ENCODE measurements at places on chromosomes 1 and 21.

DNA sequence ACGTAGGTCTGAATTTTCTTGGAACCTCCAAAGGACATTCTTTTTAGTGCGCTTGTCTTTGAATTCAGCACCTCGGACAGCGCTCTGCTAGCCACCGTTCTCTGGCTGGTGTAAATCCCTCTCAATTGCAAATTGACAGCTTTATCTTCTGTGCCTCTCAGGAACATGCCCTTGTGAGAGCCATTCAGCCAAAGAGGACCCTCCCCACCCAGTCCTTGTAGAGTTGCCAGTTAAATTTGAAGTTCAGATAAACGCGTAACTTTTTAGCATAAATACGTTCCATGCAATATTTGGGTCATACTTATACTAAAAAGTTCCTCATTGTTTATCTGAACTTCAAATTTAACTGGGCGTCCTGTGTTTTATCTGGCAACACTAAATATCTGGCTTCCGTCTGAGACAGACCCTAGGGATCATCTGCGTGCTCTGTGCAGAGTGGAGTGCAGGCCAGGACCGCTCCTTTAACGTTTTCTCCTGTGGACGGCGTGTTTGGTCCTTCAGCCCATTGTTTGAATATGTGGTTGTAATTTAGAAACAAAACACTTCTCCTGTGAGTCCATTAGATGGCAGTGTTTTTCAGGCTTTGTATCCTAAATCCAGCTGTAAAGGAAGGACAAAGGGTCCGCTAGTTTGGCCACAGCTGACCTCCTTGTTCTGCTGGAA is 7.0 kb downstream of the KCNAB2 start:
- H3K27me3 ChIP-seq = no peaks in the 10 kb centered on the region
- H3K4me3 ChIP-seq = no peak overlapping the region
- H3K4me1 ChIP-seq = no peaks in the 10 kb centered on the region
- no peak overlapping the region for H3K27ac ChIP-seq
- DNase-seq = peak; percentile 19

GRCh38 chr1:165057956-165058355 is 298.6 kb downstream of the LMX1A start:
- no peak for DNase-seq
- no peaks in the 10 kb centered on the region for H3K36me3 ChIP-seq
- H3K4me3 ChIP-seq = no peak overlapping the region
- no peak overlapping the region for H3K27ac ChIP-seq
- no peaks in the 10 kb centered on the region for H3K4me1 ChIP-seq
- H3K27me3 ChIP-seq = no peaks in the 10 kb centered on the region

DNA sequence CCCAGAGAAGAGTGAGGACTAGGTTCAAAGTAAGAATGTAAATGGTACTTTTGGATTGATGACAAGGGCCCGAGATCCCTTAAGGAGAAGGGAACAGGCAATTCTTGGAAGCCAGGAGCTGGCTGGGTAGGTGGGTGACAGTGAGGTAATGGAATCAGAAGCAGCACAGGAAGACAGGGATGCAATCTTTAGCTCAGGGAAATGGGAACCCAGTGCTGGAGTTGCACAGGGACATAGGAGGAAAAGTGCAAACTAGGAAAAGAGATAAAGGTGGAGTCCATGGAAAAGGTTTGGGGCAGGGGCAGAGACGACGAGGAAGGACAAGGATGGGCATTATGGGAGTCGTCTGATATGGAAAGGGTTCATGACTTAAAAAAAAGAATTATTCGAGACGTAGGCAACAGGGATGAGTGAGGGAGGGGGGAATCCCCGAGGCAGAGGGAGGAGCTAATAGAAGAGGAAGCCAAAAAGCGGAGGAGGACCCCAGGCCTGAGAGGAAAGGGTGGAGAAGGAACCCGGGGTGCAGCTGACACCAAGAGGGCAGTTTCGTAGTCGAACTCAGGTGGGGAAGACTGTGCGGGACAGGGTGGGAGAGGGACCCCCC is 495 bp downstream of the PI4KB start:
- H3K27me3 ChIP-seq = no peaks in the 10 kb centered on the region
- peaks cover 18% of the 10 kb centered on the region for H3K4me1 ChIP-seq
- no peaks in the 10 kb centered on the region for H3K36me3 ChIP-seq
- peak overlapping the region; percentile 83 for H3K27ac ChIP-seq
- peak overlapping the region; percentile 87 for H3K4me3 ChIP-seq

DNA sequence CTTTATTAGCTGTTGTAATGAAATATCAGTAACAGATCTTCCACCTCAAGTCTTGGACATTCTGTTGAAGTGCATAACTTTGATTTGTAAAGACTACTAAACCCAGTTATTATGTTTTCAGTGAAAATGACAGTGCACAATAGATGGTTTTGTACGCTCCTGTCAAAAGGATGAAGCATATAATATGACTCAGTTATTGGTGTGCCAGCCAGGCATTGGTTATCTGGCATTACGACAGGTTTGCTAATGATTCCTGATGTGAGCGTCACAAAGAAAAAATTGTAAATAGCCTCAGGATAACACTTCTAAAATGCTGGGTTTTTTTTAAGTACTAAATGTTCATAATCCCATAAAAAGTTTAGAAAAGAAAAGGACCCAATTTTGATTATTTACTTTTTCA is 147.9 kb downstream of the MAGI3 start:
- no peaks in the 10 kb centered on the region for H3K4me1 ChIP-seq
- H3K36me3 ChIP-seq = no peaks in the 10 kb centered on the region
- H3K27ac ChIP-seq = no peak overlapping the region
- DNase-seq = no peak
- H3K4me3 ChIP-seq = no peak overlapping the region

GRCh38 chr1:109906160-109906838 is 4.3 kb upstream of the CSF1 start:
- peak; percentile 30 for DNase-seq
- H3K36me3 ChIP-seq = no peaks in the 10 kb centered on the region
- peaks cover 14% of the 10 kb centered on the region for H3K4me1 ChIP-seq
- H3K27me3 ChIP-seq = no peaks in the 10 kb centered on the region
- peak overlapping the region; percentile 52 for H3K27ac ChIP-seq

DNA sequence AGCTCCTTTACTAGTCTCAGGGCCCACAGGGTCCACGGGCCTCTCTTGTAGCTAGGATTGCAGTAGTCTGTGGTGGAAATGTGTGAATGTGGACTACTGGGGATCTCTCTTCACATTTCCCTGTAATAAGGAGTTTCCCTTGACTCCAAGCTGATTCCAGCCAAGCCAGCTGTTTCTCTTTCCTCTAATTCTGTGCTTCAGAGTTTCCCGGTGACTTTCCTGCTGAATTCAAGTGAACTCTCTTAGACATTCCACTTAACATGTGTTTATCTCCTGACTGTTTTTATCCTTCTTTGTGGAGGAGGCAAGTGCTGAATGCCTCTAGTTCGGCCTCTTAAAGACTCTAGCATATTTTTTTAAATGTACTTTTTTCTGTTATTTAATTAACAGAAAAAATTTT is 354.0 kb upstream of the RGS18 start:
- H3K4me1 ChIP-seq = no peaks in the 10 kb centered on the region
- no peaks in the 10 kb centered on the region for H3K27me3 ChIP-seq
- DNase-seq = no peak
- H3K4me3 ChIP-seq = no peak overlapping the region
- no peaks in the 10 kb centered on the region for H3K36me3 ChIP-seq

GRCh38 chr1:246215510-246215903 is 291.6 kb downstream of the SMYD3 start:
- no peaks in the 10 kb centered on the region for H3K36me3 ChIP-seq
- H3K27me3 ChIP-seq = no peaks in the 10 kb centered on the region
- peak overlapping the region; percentile 59 for H3K27ac ChIP-seq
- no peak overlapping the region for H3K4me3 ChIP-seq
- DNase-seq = no peak

DNA sequence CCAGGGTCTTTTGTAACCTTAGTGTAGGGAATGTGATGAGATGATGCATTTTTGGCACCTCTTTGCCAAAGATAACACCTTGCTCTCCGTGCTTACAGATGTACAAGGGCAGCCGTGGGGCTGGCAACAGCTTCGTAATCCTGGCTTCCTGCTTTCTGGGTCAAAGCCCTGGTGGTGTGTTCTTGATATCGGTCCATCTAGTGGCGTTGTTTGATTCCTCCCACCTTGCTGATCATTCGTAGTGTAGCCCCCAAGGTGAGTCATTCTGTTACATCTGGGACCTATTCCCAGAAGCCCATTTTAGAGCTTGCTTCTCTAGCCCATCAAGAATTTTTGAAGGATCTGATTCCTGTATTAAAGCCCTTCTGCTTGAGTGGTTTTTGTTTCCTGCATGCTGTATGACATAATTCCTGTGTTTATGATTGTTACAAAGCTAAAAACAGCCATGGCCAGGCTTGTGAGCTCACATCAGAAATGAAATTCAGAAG is 7.0 kb upstream of the CCT8 start:
- H3K27ac ChIP-seq = no peak overlapping the region
- no peak overlapping the region for H3K4me3 ChIP-seq
- no peak for DNase-seq

DNA sequence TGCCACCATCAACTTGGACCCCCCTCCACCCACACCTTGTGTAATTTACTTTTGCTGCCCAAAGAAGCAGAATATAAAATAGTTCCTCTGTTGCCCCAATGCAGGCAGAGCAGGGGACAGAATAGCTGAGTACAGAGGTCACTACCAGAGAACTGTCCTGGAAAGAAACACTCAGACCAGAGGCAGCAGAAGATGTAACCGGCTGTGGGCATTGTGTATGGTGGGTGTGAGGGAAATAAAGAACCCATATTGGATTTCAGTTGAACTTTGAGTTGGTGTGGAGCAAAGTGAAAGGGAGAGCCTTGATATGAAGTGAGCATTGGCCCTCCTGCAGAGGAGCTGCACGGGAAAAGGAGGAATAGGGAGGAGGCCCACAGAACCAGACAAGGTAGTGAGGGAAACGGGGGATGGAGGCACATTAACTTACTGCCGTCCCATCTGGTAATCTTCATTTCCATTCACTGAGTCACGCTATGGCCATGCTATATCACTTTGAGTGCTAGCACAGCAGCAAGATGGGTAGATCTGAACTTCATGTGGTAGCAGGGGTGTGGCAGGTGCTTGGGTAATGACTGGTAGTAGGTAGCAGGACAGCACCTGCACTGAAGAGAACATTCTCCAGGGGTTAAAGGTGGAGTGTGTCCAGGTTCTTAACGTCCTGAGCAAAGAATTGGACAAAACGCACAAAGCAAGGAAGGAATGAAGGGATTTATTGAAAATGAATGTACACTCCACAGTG is 56.3 kb upstream of the FBXO28 start:
- H3K4me3 ChIP-seq = no peak overlapping the region
- H3K36me3 ChIP-seq = no peaks in the 10 kb centered on the region
- H3K27ac ChIP-seq = no peak overlapping the region
- H3K4me1 ChIP-seq = no peaks in the 10 kb centered on the region
- no peaks in the 10 kb centered on the region for H3K27me3 ChIP-seq

DNA sequence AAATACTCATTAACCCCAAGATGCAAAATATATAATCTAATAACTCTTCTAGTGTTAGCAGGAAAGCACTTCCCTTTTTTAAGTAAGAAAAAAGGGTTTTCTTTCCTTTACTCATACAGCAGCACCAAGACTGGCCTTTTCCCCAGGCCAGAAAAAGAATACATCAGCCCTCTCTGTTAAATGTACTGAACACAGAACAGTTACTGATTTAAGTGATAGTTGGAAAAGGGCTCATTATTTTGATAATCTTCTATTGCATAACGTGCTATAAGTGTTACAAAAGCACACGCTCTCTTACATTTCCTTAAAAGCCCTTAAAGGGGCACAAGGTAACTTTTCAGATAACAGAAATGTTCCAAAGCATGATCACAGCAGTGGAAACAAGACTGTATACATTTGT is 142.9 kb downstream of the TIAM1 start:
- H3K27ac ChIP-seq = no peak overlapping the region
- H3K36me3 ChIP-seq = no peaks in the 10 kb centered on the region
- no peaks in the 10 kb centered on the region for H3K27me3 ChIP-seq
- H3K4me1 ChIP-seq = no peaks in the 10 kb centered on the region

- H3K4me3 ChIP-seq = no peak overlapping the region
- peaks cover 10% of the 10 kb centered on the region for H3K4me1 ChIP-seq
- H3K36me3 ChIP-seq = no peaks in the 10 kb centered on the region
- H3K27ac ChIP-seq = no peak overlapping the region
- no peak for DNase-seq
These were observed 9.5 kb downstream of the PKNOX1 start for GRCh38 chr21:42983869-42984268.

GRCh38 chr21:35015435-35016024 is 33.6 kb downstream of the RUNX1 start:
- H3K27me3 ChIP-seq = no peaks in the 10 kb centered on the region
- 0 out of 2 replicates have a peak, but pooled peaks cover 4% of the 10 kb centered on the region for H3K4me1 ChIP-seq
- H3K36me3 ChIP-seq = no peaks in the 10 kb centered on the region
- no peak for DNase-seq
- no peak overlapping the region for H3K4me3 ChIP-seq
- H3K27ac ChIP-seq = no peak overlapping the region

DNA sequence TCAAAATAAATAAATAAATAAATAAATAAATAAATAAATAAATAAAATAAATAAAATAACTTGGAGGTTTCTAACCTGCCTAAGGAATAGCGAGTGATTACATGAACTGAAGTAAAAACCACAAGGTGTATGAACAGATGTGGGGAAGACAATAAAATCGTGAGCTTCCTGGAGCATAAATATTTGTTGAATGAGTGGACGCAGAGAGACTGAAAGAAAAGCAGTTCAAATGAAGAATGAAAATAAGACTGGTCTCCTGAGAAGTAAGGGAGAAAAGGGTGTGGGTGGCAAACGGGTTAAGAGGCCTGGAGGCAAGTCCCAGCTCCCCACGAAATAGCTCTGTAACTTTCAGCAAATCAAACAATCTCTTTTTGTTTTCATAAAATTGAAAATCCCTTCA is 33.6 kb downstream of the CHML start:
- DNase-seq = no peak
- H3K4me3 ChIP-seq = no peak overlapping the region
- no peaks in the 10 kb centered on the region for H3K36me3 ChIP-seq
- no peaks in the 10 kb centered on the region for H3K4me1 ChIP-seq
- H3K27ac ChIP-seq = no peak overlapping the region

DNA sequence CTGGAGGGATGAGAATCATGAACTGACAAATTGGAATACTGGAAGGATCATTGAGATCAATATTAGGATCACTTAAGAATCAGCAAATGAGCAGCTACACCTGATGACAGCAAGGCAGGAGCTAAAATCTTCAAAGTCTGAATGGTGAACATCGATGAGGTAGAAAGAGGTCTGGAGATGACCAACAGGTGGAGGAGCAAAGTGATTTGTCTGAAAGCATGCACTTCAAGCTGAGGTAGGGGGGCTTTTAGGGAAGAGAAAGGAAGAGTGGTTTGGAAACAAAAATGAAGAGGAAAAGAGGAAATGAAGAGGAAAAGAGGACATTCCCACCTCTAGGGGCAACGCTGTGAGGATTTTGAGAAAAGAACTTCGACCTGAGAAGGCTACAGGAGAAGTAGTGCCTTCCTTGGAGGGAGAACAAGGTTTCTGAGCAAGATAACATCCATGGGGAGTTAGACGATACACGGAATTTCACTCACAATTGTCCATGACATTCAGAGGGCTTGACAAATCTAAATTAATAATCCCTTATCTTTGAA is 79.0 kb downstream of the APP start:
- H3K4me1 ChIP-seq = no peaks in the 10 kb centered on the region
- H3K36me3 ChIP-seq = no peaks in the 10 kb centered on the region

GRCh38 chr1:85230305-85230977 is 29.0 kb downstream of the C1orf52 start:
- H3K27me3 ChIP-seq = no peaks in the 10 kb centered on the region
- H3K4me3 ChIP-seq = no peak overlapping the region
- H3K27ac ChIP-seq = no peak overlapping the region
- no peak for DNase-seq
- H3K4me1 ChIP-seq = no peaks in the 10 kb centered on the region

GRCh38 chr1:150981805-150982712 is at the start of gene ANXA9:
Gene ANXA9, plus strand, starts transcription at chr1:150982292. Its CDS starts 814 bp downstream, at chr1:150983106.
- no peaks in the 10 kb centered on the region for H3K36me3 ChIP-seq
- peaks cover 27% of the 10 kb centered on the region for H3K4me1 ChIP-seq
- peak within 1 kb of the TSS; percentile 1 for H3K27ac ChIP-seq
- H3K27me3 ChIP-seq = no peaks in the 10 kb centered on the region
- no peak within 1 kb of the TSS for H3K4me3 ChIP-seq
- peak; percentile 27 for DNase-seq
